ENCODE measurements at places on chromosomes 5 and 9.

GRCh38 chr5:170120576-170120975, 14.9 kb downstream of the FOXI1 start:
- DNase-seq: no peak

- DNase-seq: no peak
Measured at GRCh38 chr5:133276171-133276570, 224.4 kb downstream of the HSPA4 start.

DNA sequence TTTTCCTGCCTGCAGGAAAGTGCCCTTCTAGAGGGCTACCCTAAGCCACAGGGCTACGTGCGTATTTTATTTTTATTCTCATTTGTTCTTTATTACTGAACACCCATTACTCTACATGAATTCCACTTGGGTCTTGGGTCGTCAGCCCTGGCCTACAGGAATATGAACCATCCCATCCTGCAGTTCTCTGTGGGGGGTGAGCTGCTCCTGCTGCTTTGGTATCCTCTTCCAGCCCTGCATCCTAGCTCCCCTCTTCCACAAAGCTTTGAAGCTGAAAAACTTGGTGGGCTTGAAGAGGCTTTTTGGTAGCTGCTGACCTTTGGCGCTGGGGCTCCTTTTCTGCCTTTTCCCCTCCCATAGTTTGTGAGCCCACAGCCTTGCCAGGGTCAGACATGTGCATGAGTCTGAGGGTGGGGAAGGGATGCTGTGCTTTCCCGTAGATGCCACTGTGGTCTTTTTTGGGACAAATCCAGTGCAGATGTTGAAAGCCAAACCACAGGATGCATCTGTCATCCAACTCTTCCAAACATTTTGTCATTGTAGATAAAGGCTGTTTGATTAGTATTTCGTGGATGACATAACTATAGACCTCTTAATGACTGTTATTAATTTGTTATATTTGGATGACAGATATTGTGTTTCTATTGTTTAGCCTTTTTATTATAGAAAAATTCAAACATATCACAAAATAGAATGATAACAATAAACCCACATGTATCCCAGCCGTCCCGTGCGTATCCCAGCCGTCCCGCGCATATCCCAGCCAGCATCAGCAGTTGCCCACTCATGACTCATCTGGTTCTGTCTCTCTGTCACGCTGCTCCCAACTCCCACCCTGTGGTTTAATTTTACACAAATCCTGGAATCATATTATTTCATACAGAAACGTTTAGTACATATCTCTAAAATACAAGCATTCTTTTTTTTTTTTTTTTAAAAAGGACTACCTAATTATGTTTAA, 43.9 kb downstream of the SLC46A2 start:
- no peak for DNase-seq

DNA sequence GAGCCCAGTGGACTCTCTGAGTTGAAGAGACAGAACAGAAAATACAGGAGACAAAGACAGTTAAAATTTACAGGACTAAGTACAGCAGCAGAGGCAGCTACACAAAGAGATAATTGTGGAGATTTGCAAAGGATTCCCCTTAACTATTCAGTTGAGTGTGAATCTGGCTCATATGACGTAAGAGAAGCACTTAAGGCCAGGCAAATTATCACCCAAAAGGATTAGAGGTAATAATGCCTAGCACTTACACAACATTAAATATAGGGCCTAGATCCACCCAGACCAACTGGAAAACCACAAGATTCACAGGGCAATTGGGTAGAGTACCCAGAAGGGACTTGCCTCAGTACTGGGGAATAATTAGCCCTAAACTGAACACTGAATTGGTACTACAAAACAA, 41.3 kb downstream of the ADAMTS6 start:
- no peak for DNase-seq

- peak; percentile 62 for DNase-seq
Measured at GRCh38 chr5:157575381-157576020, at the start of gene ADAM19. Gene ADAM19, minus strand, starts transcription at chr5:157575775. Its CDS starts 79 bp downstream, at chr5:157575696.

DNA sequence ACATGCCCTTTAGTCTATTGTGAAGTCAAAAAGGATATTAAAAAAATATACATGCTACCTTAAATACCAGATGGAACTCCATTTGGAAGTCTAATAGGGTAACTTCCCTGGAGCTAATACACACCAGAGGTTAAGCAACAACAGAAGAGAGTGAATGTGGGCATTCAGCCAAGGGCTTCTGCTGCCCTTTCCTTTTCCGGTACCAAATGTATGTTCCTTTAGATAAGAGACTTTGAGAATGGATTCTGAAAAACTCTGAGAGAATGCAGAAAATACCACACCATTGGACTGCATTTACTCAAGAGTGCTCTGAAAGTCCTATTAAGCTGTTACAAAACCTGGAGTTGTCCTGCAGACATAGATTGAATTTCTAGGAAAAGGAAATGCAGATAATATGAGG, 23.8 kb upstream of the TRPM3 start:
- DNase-seq: no peak

GRCh38 chr9:30977965-30978364, 1406.5 kb upstream of the ACO1 start:
- DNase-seq: no peak

GRCh38 chr5:74153255-74153790, 487.2 kb downstream of the ENC1 start:
- DNase-seq: no peak

- DNase-seq: no peak
Measured at GRCh38 chr5:156121234-156121633, 205.7 kb upstream of the SGCD start.

- DNase-seq: no peak
Measured at GRCh38 chr5:56639476-56639875, 175.9 kb upstream of the MAP3K1 start.

DNA sequence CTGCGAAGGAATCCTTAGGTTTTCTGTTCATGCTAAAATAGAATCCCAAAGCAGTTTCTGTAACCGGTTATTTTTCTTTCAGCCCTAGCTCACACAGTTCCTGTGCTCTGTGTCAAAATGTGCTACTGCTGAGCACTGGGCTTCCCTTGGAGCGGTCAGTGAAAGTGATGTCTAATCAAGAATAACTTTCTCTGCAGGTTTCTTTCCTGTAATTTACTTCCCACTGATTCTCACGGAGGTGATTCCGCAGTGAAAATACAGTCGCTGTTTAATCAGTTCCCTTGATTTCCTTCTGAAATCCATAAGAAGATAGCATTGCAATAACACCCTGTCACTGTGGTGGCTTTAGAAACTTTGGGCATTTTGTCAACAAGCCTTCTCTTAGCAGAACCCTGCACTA, 112.0 kb upstream of the ISL1 start:
- DNase-seq: no peak

GRCh38 chr5:14309878-14310531, 166.9 kb downstream of the TRIO start:
- no peak for DNase-seq
